ENCODE measurements at places on chromosomes 1 and 21.

DNA sequence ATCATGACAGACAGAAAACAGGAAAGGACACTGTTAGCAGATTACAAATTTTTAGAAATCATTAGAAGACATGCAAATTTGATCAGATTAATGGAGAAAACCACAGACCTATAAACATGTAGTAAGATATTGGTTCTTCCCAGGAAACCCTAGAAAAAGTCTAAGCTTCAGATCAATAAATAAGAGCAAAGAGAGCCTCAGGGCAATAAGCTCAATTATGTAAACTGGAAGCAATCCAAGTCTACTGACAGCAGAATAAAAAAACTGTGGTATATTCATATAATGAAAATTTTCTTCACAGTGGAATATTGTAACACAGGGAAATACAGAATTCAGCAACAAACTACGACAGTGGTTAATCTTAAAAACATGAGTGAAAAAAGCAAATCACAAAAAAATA, 36.3 kb downstream of the NRDC start:
- no peak for DNase-seq

DNA sequence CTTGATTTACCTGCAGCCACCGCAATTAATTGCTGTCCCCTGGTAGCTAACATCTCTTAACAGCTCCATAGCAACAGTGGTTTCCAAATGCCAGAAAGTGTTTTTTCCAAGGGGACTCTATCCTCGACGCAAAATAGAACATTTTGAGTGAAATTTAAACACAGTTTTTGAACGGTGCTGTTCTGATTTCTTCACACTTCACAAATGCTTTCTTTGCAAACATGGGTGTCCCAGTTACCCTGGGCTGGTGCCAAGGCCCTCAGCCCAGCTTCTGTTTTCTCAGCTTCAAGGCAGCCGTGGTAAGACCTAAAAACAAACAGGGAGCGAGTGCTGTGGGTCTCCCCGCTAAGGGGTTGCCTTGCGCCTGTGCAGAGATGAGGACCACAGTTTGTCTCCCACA, 147.3 kb upstream of the VAMP3 start:
- DNase-seq = no peak

DNA sequence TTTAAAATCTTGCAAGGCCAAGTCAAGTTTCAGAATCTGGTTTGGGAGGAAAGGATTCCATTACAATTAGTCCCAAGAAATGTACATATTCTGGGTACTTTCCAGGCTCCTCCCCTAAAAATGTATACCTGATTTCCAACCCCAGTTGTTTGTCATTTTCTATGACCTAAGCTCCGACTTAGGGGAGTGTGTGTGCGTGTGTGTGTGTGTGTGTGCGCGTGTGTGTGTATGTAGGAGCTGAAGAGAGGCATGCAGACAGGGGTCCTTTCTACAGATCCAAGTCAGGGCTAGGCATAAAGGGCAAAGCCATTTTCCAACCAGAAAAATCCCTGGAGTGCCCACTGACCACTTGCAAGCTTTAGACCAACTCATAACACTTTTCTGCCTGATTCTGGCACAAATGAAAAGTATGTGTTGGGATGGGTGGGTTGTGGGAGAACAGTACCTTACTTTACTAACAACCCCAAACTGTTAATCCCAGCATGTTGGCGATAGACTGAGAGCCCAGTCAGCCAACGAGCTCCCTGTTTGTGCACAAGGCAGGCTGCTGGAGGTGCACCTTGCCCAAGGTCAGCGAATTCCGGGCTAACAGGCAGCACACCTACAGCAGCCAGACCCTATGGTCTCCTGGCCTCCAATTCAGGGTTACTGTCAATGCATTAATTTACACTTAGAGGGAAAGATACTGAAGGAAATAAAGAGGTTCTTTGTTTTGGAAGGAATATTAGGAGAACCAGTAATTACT, 1.7 kb downstream of the TRABD2B start:
- DNase-seq = no peak

DNA sequence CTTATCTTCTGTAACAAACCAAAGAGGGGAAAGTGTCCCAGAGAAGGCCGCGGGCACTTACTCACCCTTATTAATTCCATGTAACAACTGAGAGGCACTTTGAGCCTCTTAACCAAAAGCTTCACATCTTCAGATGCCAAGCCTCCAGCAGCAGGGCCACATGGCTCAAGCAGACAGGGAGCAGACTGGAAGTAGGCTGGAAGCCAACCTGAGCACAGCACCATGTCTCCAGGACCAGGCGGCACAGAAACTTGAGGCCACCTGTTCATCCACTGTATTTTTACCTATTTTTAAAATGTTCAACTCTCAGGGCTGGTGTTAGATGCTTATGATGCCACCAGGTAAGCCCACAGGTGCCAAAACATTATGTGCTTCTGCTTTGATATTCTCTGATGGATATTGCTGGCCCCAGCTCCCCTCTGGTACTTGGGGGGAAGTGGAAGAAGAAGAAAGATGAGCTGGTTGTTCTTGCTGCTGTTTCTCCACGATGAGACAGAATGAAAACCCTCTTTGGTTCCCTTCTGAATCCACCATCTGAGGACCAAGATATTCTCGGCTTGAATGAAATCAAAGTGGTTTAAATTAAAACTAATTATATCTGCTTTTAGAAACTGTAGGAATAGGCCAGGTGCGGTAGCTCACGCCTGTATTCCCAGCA, 30.6 kb upstream of the SDE2 start:
- no peak for DNase-seq

DNA sequence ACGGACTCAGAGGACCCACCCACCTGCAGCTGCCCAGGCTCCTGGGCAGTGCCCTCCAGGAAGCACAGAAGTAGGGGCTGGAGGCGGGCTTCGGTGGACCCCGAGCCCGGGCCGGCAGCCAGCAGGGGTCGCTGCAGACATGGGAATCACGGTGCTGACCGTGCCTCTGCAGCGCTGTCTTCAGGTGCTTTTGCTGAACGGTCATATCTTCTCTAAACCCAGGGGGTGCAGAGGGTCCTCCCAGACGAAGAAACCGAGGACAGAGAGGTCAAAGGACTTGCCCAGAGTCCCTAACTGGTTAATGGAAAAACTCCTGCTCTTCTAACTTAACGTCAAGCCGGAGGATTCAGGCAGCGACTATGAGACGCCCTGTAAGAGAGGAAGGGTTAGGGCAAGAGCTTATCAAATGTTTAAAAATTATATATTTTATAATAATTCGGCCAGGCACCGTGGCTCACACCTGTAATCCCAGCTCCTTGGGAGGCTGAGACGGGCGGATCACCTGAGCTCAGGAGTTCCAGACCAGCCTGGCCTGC, 21.5 kb upstream of the LEFTY2 start:
- peak; percentile 38 for DNase-seq

- DNase-seq = peak; percentile 90
Measured at GRCh38 chr1:45303520-45304310, 23.0 kb upstream of the HPDL start.

DNA sequence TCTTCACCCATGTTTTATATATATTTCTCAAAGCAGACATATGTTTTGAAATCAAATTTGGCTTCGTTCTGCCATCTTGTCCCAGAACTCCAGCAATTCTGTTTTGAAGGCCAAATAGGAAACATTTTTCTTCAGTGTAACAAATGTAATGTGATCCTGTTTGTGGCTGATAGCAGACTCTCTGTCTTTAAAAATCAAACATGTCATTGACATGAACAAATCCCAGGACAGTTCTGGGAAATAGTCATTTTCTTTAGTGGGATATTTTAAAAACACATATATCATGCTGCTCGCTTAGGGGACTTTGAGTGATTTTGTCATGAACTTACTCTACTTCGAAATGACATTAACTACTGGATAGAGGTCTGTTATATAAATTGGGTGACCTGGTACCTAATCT, 51.4 kb downstream of the HMCN1 start:
- no peak for DNase-seq

GRCh38 chr21:25657140-25657539, 18.1 kb downstream of the JAM2 start:
- DNase-seq = no peak

GRCh38 chr1:112264553-112264952, 131.5 kb upstream of the CTTNBP2NL start:
- no peak for DNase-seq

GRCh38 chr21:39346671-39347331, 2.1 kb downstream of the HMGN1 start:
- no peak for DNase-seq

GRCh38 chr1:59561796-59562195, 253.0 kb upstream of the HOOK1 start:
- no peak for DNase-seq

DNA sequence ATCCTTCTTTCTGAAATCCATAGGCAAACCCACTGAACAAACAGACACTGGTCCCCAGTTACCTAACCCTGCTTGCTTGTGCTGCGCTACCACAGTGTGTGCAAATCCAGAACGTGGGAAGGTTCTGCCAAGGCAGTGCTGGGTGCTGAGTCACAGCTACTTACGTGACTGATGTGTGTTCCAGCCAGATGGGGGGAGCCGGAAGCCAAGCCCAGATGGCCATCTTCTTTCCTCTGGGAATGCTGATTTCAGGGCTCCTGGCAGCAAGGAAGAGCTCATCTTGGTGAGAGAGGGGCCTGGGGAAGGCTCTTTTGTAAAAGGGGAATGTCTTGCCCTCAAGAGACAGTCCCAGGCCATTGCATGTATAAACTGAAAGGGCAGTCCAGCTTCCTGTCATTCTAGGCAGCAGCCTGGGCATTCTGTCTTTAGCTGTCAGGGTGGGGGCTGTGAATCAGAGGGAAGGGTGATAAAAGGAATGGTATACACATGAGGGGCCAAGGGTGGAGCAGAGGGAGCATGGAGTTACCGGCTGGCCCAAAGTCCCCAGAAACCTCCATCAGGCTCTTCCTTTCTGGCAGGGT, 54.1 kb downstream of the CD46 start:
- DNase-seq = no peak

DNA sequence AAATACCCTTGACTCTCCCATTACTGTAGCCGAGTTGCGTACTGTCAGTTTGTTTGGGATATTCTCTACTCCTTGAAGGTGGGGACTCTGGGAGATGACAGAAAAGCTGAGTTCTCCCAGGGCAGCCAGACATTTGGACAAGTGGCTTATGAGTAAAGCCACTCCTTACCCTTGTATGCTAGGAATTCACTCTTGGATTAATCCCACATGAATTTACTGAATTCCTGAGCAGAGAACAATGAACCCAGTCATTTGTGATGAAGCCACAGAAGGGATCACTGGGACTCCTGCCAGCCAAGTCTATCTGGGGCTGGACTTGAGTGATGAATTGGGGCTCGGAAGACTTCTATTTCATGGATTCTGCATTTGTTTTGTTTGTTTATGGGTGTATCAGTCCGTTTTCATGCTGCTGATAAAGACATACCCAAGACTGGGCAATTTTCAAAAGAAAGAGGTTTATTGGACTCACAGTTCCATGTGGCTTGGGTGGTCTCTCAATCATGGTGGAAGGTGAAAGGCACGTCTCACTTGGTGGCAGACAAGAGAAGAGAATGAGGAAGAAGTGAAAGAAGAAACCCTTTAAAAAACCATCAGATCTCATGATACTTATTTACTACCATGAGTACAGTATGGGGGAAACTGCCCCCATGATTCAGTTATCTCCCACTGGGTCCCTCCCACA, 25.1 kb downstream of the C1orf116 start:
- DNase-seq = no peak

DNA sequence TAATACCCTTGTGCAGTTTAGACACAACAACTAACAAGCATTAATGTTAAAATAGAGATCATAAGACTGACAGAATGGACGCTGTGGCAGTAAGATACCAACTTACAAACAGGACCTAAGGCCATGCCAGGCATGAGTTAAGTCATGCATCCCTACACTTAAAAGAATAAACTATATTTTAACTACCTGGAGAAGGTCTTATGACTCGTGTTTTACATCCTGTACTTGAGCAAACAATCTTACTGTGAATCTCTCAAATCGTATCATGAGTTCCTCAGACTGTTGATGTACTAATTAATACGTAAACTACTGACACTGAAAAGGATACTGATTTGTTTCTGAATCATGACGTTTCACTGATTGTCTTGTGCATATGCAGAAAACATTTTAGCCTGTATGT, 2.0 kb upstream of the RSPH1 start:
- no peak for DNase-seq

All from T-helper 2 cell (primary cell).